ENCODE measurements at places on chromosomes 6 and 20.
A peak's percentile ranks its signal among the peaks of the same experiment; 100 is the strongest.

- DNase-seq, result no peak
Observed at GRCh38 chr6:39902786-39903465, 31.3 kb downstream of the MOCS1 start.

GRCh38 chr20:60365064-60365666 is 406.9 kb downstream of the CDH26 start:
- DNase-seq, result no peak

GRCh38 chr6:91317984-91318383 is 731.1 kb upstream of the MAP3K7 start:
- DNase-seq, result no peak

GRCh38 chr6:159134701-159135364 is 34.4 kb upstream of the FNDC1 start:
- peak; percentile 74 for DNase-seq

GRCh38 chr20:46186210-46186609 is 68.1 kb downstream of the CD40 start:
- DNase-seq, result no peak

DNA sequence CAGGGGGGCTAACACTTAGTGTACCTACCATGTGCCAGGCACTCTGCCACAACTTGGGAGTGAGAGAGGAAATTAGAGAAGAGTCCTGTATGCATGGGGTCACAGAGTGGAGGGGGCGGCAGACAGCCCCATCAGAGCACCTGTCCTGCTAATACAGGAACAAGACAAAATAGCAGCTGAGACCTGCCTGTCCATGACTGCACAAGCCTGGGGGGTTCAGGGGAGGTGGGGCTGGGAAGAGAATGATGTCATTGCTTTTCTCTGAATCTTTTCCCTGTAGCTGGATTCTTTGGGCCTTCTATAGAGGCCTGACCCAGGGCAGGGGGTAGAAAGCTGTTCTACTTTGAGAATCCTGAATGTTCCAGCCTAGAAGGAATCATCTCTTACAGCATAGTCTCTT is 37.4 kb downstream of the FOXP4 start:
- no peak for DNase-seq

GRCh38 chr6:125910527-125910926 is 46.0 kb upstream of the HINT3 start:
- DNase-seq, result no peak

- no peak for DNase-seq
Observed at GRCh38 chr6:21556968-21557721, 36.4 kb upstream of the SOX4 start.

DNA sequence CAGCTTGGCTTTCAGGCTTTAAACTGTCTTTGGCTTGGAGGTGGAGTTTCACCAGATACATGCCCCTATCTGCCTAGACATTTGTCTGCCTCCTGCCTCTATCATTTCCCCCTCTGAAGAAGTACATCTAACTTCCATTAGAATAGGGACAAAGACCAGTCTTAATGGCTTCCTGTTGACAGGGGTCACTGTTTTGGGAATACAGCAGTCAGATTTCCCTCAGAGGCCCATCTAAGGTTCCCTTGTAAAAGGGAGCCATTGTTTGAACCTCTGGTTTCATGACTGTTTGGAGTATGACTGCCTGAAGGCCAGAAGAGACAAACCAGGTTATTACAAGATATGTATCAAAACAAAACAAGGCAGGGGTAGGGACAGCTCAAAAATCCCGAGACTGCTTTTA is 665.7 kb upstream of the GJE1 start:
- DNase-seq, result no peak

DNA sequence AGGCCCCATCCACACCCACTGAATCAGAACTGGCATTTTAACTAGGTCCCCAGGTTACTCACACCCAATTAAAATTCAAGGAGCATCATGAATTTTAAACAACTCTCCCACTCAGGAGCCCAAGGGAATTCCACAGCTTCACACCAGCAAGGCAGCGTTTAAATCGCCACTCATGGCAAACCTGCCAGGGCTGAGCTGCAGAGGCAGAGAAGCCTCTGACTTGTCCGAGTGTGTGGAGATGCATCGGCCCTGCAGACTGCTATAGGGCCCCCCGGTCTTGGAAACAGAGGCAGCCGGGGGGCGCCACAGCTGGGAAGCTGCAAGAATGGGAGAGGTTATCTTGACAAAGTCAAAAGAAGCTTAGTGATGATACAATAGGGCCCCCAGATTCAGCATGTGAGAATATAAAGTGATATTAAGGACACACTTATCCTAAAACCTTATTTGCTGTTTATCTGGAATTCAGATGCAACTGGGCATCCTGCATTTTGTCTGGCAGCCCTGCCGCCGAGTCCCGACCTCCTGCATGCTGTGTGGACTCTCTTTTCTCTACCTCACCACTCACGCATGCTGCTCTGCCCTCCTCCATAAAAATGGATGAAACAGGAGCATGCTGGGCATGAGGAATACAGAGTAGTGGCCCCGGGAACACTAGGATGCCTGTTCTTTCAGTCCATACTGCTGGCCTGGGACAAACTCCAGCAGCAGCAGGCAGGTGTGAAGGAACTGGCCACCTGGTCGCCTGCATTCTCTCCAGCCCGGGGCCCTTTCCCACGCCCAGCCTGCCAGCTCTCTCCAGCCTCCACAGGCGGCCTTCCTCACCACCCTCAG is 126.1 kb downstream of the PXDC1 start:
- DNase-seq, result no peak

DNA sequence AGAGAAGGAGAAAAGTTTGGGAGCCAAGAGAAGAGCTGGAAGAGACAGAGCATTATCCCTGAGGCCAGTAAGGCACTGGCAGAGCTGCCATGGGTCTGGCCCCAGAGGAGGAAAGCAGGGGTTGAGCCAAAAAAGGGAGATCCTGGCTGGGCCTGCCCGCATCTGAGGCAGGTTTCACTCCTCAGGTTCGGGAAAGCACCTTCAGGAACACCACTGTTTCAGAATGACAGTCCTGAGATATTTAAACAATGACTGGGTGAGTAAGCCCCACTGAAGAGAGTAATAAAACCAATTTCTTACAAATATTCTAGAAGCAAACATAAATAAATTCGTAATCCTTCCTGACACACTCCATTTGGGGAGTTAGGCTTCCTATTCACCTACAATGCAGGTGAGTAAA is 152.2 kb downstream of the BACH2 start:
- DNase-seq, result no peak

- no peak for DNase-seq
Observed at GRCh38 chr20:10074513-10074912, 39.7 kb downstream of the ANKEF1 start.

DNA sequence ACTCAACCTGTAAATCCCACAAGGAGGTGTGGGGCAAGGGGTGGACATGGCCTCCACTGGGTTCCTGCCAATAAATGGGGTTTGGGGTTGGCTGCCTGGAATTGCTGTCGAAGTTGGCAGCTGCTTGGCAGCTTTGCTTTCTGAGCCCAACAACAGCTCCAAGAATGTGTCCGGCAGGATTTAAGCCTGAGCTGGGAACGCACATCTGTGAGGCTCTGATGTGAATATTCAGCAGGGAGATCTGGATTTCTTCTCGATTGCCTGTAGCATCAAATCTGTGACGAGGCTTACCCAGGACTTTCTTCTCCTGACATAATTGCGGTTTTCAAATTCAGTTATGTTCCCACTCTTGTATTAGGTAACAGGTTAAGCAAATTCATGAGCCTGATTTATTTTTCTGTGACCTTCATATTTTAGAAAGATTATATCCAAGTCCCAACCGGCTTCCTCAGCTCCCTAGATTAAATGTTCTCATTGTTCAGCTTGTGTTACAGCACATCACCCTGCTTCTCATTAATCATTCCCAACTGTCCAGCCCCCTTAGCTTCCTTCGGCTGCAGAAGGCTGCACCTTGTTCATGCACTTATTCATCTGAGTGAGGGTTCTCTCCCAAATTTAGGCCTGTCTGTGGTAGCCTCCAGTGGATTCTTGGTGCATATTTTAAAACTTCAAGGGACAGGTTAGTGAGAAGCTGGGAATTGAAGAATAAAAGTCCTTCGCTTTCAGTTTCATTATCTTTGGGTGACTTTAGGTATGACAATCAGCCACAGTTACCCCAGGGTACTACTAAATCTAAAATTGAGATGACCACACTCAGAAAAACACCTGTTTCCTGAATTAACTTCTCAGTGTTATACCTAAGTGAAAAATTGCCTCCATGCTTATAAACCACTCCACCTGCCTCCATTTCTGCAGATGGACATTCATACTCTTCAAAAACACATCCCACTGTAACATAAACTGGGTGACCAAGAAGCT is 310.0 kb downstream of the ESR1 start:
- no peak for DNase-seq

GRCh38 chr6:90434094-90434493 is 137.5 kb upstream of the BACH2 start:
- DNase-seq, result no peak

DNA sequence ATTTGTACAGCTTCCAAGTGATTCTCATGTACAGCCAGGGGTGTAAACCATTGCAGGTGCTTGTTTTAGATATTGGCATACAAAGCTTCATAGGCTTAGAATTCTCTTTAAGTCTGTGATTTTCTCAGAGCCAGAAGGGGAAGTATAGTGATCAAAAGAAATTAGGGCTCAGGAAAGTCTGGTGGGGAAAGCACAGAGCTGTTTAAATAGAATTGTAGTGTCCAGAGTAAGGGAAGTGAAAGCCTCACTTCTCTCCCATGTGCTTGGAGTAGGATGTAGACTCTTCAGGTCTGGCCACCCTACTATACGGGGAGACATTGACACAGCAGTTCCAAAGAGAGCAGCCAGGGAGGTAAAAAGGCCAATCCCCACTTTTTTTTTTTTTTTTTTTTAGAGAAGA is 10.4 kb downstream of the GCNT2 start:
- DNase-seq, result no peak

GRCh38 chr20:11702721-11703518 is 214.8 kb upstream of the BTBD3 start:
- no peak for DNase-seq

DNA sequence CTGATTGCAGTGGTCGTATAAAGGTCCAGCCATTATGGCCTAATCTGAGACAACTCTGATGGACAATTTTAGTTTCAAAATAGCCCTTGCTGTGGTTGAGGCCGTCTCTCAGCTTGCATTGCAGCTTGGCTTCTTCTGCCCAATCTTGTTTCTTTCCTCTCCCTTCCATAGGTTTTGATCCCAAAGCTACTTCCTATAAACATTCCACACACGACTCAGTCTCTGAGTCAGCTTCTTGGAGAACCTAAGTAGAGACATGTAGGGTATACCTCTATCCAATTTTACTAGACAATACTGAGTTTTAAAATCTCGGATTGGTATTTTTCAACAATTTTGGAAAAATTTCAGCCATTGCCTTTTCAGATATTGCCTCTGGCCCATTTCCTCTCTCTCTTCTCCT is 13.4 kb downstream of the IYD start:
- DNase-seq, result no peak

GRCh38 chr6:72651174-72651573 is 29.3 kb downstream of the KCNQ5 start:
- DNase-seq, result no peak

DNA sequence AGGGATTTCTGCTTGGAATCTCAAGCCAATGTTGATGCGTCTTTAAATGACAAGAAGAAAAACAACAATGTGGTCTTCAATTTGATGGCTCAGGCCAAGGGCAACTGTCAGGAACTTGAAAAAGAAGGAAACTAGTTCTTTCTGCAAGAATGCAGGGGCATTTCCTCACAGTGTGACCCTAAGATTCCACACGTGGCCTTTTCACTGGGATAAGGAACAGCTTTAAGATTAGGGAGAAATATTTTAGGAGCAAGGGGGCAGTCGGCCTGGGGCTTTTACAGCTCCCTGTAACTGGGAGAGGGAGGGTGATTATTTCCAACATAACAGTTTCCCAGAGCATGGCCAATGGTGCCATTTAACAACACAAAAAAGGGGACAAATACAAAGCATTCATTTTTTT is 39.4 kb upstream of the MRPS10 start:
- DNase-seq, result no peak

GRCh38 chr6:111850295-111850937 is 22.8 kb downstream of the FYN start:
- no peak for DNase-seq

- no peak for DNase-seq
Observed at GRCh38 chr6:56618050-56618449, 24.6 kb downstream of the DST start.

- no peak for DNase-seq
Observed at GRCh38 chr6:62371453-62372210, 85.6 kb upstream of the KHDRBS2 start.

- no peak for DNase-seq
Observed at GRCh38 chr6:74256381-74256780, 560.4 kb downstream of the CD109 start.

DNA sequence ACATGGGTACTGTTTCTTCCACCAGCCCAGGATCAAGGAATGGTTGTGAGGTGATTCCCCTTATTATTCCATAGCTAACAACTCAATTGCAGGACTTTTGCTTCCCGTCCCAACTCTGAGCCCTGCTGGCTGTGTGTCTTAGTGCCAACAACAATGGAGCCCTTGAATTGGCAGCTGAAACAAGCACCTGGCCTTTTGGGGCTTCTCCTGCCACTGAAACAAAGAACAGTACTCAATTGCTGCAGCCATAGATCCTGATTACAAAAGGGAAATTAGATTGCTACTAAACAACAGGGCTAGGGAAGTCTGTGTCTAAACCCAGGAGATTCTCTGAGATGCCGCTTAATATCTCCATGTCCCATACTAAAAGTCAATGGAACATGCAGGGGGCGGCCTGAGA is 61.3 kb upstream of the CARMIL1 start:
- DNase-seq, result no peak

- DNase-seq, result no peak
Observed at GRCh38 chr20:896501-897025, 19.6 kb downstream of the ANGPT4 start.

GRCh38 chr6:169689287-169689686 is 12.5 kb downstream of the WDR27 start:
- DNase-seq, result no peak

DNA sequence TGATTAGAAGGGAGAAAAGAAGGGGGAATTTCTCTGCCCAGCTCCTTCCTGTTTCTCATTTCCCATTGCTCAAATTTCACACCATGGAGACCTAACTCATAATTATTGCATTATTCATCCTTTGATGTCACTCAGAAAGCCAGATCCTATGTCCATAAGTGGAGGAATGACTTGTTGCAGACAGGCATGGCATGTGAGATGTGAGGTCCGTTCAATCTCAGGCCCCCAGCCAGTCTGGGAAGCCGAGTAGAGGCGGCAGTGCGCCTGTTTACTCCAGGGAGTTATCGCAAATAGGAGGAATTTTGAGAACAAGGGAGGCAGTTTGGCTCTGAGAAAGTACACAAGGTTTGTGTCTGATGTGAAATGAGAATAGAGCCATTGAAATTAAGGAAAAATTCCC is 26.9 kb upstream of the MOCS1 start:
- DNase-seq, result no peak
